ENCODE measurements at places on chromosomes 2 and 18. TPM values are rescaled to one million over a fixed set of nuclear protein-coding genes. Genes with fewer than 3 reads are reported as not detected.

COL4A3 gene
- under 0.01 TPM for total RNA-seq

CREG2 gene
- 2.8 TPM for total RNA-seq

PLA2R1 gene
- 3.6 TPM for total RNA-seq

CSRNP3 gene
- 1.4 TPM for total RNA-seq

SPHKAP gene
- under 0.01 TPM for total RNA-seq

RAB6C gene
- not detected for total RNA-seq

DNER gene
- 0.65 TPM for total RNA-seq

RUFY4 gene
- total RNA-seq: not detected

HMSD gene
- 0.49 TPM for total RNA-seq

VIL1 gene
- total RNA-seq: not detected

MOCOS gene
- total RNA-seq: 8.6 TPM

TSGA10 gene
- 1.6 TPM for total RNA-seq

CTNNA2 gene
- not detected for total RNA-seq
